ENCODE measurements at places on chromosomes 4 and X. TPM values are rescaled to one million over a fixed set of nuclear protein-coding genes. Genes with fewer than 3 reads are reported as not detected.

FAM9A gene
- not detected for total RNA-seq

REPS2 gene
- total RNA-seq = 6.1 TPM

SULT1B1 gene
- 2.0 TPM for total RNA-seq

MAGEA4 gene
- not detected for total RNA-seq

RRH gene
- not detected for total RNA-seq

KDR gene
- total RNA-seq = 278 TPM

FSTL5 gene
- total RNA-seq = not detected

DDX53 gene
- total RNA-seq = not detected

GAGE12E gene
- not detected for total RNA-seq

CCDC110 gene
- 0.25 TPM for total RNA-seq

DNA sequence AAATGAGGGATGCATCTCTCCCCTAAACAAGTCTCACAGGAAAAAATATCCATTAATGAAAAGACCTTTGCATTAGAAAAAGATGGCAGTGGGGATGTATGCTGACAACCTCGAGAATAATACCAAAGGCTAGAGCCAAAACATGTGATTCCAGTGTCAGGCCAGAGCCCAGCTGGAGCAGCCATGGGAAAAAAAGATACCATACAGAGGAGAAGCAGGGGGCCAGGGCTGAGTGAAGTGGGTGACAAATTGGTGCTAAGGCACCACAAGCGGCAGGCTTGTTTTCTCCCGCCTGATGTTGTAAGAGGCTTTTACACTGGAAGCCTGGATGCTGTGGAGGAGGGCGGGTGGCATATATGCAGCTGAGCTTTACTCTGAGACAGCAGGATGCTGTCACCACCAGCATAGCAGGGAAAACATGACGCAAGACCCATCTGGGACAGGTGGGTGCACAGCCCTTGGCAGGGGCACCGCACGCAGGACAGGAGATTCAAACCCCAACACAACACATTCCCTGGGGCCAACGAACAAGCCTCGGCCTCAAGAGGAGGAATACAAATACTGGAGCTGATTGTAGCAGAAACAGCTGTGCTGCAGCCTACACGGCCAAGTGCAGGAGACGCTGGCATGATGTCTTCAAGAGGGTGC, 91.9 kb downstream of the TSPAN5 start:
- no peak for DNase-seq

GRCh38 chr4:181908168-181908567, 335.0 kb upstream of the TENM3 start:
- no peak for DNase-seq

GRCh38 chrX:63503541-63503940, 152.4 kb upstream of the SPIN4 start:
- DNase-seq = no peak

- no peak for DNase-seq
These were observed 158.1 kb upstream of the USP38 start for GRCh38 chr4:143026459-143027170.

DNA sequence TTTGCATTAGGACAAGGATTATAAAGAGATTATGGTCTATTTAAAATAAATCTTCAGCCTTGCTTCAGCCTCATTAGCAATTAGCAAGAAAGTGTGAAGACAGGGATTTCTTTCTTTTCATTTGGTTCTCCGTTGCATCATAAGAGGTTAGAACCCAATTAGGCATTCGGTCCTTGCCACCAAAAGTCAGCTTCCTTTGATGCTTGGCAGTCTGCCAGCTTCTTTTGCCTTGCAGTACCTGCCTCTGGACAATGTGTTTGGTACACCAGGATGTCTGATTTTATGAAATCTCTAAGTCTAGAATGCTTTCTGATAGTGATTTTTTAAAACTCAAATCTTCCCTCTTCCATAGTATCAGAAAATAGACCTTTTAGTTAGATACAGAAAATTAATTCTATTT, 12.4 kb downstream of the SMIM20 start:
- no peak for DNase-seq

DNA sequence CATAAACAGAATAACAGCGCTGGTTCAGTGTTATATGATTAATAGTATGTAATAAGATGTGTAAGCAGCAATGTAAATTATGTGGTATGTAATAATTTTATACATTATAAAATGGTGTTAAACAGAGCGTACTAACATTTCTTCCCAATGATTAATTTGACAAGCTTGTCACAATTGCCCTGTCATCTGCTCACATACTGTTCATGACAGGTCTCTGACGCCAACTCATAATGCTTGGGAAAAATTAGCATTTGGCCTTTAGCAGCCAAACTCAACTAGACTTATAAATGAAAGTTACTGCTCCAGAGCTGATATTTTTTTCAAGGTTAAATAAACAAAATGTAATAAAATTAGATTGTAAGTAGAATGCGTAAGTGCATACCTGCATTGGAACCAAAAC, 246.8 kb downstream of the TRAM1L1 start:
- no peak for DNase-seq

GRCh38 chr4:36872679-36873078, 371.9 kb upstream of the NWD2 start:
- no peak for DNase-seq

- DNase-seq = peak; percentile 70
These were observed 16.8 kb downstream of the FGFR3 start for GRCh38 chr4:1809754-1810502.

- DNase-seq = peak; percentile 15
These were observed 52.4 kb upstream of the TSPAN5 start for GRCh38 chr4:98710831-98711230.

- no peak for DNase-seq
These were observed 10.3 kb upstream of the LSM6 start for GRCh38 chr4:146165221-146165620.

DNA sequence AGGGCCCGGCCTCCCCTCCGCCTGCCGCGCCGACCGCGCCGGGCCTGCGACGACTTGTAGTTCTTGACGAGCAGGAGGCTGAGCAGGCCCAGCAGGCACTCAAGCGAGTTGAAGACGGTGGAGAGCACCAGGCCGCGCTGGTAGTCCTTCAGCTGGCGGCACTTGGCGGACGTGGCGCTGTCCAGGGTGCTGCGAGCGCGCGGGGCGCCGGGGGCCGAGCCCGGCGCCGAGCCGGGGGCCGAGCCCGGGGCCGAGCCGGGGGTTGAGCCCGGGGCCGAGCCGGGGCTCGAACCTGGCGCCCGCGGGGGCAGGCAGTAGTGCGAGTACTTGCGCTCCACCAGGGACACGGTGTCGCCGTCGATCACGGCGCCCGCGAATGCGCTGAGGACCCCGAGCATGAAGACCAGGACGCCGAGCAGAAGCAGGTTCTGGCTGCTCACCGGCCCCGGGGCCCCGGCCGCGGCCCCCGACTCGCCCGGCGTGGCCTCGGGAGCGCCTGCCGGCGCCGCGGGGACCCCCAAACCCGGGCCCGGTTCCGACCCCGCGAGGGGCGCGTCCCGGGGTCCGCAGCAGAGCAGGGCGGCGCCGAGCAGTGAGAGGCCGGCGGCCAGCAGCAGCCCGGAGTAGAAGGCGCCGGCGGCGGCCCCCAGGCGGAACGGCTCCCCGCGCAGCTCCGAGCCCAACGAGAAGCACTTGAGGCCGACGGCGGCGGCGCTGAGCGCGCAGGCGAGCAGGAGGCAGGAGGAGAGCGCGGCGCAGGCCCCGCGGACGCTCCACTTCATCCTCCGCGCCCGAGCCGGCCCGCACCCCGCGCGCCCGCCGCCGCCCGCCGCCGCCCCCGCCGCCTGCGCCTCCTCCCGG, 584 bp downstream of the TMEM271 start:
- no peak for DNase-seq

DNA sequence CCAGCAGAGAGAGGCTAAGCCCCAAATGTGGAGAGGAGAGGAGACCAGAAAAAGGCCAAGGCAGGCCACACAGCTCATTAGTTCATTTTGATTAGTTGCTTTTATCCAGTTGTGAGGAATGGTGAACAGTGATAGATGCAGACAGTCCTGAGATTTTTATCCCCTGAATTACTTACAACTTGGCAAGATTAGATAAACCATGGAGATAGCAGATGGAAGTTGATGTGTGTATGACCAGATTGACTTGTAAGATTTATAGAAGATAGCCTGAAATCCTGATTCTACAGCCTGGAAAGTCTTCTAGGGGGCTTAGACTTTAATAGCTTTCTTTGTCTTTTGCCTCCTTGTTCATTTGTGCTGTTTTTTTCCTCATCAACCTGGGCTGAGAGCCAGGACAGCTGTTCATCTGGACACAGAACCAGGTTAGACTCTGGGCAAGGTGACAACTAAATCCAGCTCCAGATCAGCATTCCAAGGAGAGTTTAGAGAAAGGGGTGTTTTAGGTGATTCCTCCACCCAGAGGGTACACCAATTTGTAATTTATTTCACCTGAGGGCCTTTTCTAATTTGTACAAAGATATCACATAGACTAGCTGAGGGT, 215.5 kb downstream of the SPATA18 start:
- no peak for DNase-seq

GRCh38 chr4:163193717-163194116, 27.0 kb upstream of the NAF1 start:
- DNase-seq = no peak

DNA sequence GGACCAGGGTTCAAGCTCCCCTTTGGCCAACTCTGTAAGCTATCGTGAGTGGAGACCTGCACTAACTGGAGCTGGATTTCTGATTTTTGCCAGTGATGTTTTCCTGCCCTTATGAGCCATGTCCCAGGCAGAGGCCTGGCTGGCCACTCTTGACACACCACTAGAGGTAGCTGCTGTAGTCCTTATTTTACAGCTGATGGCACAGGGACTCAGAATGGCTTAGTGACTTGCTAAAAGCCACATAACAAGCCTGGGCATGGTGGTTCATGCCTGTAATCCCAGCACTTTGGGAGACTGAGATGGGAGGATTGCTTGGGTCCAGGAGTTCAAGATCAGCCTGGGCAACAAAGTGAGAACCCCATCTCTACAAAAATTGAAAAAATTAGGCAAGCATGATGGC, 33.4 kb downstream of the CYTL1 start:
- DNase-seq = peak; percentile 32

GRCh38 chr4:132955146-132955545, 193.9 kb upstream of the PCDH10 start:
- no peak for DNase-seq

GRCh38 chr4:186472948-186473347, 82.4 kb downstream of the MTNR1A start:
- DNase-seq = peak; percentile 1

DNA sequence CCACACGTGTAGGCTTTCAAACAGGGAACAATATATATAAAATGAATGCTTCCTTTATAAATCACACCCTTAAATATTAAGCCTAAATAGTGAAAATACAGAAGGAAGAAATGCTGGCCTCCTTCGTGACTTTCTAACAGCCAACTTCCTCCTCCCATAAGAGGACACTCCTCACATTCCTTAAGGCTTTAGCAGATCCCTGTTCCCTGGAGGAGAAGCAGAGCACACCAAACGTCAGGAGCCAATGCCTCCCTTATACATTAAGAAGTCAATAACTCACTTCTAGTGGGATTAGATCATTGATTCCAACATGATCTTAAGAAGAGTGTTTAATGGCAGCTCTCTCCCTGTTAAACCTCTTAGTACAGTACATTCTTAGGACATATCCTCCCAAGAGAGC, 108.4 kb upstream of the FAM241A start:
- DNase-seq = no peak

DNA sequence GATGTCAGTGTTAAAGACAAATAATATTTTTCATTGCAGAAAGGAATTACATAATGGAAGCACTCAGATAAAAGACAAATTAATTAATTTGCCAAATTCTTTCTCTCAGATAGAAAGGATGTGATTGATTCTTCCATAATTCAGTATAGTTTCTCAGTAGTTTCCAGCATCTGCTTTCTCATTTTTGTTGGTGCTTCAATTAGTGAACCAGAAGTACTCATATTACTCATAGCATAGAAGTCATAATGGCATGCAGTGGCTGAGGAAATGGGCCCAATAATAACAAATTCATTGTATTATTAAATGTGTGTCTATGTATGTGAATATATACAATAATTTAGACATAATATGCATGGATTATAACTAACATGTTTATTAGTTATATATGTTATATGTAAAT, 393.3 kb upstream of the TRAM1L1 start:
- DNase-seq = no peak

GRCh38 chr4:19857380-19857779, 394.3 kb upstream of the SLIT2 start:
- no peak for DNase-seq

GRCh38 chr4:138259824-138260223, 17.7 kb upstream of the SLC7A11 start:
- peak; percentile 52 for DNase-seq

GRCh38 chrX:43643662-43644061, 12.4 kb upstream of the MAOA start:
- no peak for DNase-seq

- no peak for DNase-seq
These were observed 73.2 kb downstream of the NFKB1 start for GRCh38 chr4:102574317-102574716.

- no peak for DNase-seq
These were observed 30.8 kb downstream of the DAPP1 start for GRCh38 chr4:99847362-99847976.

GRCh38 chrX:31178064-31178768, 106.4 kb upstream of the FTHL17 start:
- no peak for DNase-seq

DNA sequence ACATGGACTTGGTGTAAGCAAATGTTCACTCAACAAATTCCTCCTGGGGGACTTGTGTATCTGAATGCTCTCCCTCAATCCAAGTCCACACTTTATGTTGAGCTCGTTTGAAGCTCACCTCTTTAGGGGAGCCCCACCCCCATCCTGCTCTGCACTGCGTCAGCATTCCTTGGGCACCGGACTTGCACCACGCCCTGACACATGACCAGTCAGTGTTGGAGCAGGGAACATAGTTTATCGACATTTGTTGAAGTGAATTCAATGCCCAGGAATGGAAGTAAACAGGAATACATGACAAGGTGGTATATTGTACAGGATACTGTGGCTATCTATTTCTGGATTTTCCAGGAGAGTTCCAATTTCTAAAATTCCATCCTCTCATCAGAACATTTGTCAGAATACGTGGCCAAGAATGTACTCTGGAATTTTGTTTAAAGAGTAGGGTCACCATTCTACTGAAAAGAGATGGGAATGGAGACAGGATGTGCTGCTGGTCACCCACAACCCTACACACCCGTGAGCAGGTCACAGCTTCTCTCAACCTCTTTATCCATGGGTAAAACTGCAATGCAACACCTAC, 60.0 kb upstream of the LNX1 start:
- peak; percentile 96 for DNase-seq

- DNase-seq = no peak
These were observed 22.0 kb downstream of the OR13H1 start for GRCh38 chrX:131565909-131566308.

DNA sequence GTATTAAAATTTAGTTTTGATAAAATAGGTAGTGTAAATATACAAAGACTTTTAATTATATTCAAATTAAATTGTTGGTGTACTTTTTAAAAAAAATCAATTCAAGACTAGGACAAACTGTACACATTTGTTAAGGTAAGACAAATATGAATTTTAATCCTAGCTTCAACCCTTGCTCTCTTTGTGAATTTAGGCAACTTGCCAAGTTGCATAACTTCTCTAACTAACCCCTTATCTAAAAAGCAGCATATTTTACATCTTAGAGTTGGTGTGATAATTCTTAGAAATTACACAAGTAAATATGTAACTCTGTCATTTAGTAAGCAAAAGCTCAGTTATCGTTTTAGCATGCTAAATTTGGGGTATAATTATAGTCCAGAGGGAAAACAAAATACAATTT, 78.1 kb upstream of the FSTL5 start:
- DNase-seq = no peak
